ENCODE measurements at places on chromosomes 6 and 20.
A peak's percentile ranks its signal among the peaks of the same experiment; 100 is the strongest.

DNA sequence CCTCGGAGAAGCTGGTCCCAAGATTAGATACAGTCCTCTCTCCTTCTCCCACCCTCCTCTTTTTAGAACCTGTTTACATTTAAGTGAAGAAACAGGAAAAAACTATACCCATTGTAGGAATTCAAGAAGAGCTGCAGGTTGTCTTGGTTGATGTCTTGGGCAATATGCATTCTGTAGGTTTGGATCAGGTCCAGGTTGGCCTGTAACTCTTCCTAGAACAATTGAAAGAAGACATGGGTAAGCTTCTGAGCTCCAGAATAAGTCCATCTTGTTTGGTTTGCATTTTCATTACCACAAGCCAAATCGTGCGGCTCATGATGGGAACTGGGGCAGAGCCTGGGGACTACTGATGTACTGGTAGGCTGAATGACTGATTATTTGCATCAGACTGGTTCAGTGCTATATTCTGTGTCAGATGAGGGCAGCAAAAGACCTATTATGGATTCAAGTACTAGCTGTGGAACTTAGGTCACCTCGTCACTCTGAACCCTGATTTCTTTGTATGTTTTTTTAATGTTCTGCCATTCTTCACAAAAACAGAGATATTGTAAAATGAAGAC, 20.3 kb upstream of the SLA2 start:
- no peak for DNase-seq

GRCh38 chr20:3894796-3895195, 5.6 kb downstream of the PANK2 start:
- DNase-seq, result no peak

DNA sequence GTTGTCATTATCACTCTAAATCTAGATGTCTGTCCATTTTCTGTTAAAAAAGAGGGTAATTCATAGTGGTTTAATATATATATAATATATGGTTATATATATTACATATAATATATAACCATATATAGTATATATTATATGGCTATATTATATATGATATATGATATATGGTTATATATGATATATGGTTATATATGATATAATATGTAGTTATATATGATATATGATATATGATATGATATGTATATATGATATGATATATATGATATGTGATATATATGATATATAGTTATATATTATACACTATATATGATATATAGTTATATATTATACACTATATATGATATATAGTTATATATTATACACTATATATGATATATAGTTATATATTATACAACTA, 8.6 kb downstream of the OR2A4 start:
- DNase-seq, result no peak

DNA sequence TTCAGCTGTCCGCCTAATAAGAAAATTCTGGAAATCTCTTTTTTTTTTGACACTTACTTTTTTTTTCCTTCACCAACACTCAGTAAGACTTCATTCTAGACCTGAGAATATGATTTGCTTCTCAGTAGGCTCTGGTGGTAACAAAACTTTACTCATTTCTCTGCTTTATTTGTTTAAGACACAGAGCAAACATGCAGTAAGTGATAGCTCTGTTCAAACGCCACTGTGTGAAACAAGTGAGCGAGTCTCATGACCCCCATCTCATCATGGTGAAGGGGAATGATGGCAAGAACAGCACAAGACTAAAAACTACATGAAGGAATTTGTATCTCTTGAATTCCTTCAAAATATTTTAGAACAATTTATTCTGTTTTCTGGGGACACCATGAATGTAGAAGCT, 541.6 kb upstream of the POU3F2 start:
- no peak for DNase-seq

- DNase-seq, result no peak
Measured at GRCh38 chr6:85460921-85461797, 11.3 kb downstream of the NT5E start.

DNA sequence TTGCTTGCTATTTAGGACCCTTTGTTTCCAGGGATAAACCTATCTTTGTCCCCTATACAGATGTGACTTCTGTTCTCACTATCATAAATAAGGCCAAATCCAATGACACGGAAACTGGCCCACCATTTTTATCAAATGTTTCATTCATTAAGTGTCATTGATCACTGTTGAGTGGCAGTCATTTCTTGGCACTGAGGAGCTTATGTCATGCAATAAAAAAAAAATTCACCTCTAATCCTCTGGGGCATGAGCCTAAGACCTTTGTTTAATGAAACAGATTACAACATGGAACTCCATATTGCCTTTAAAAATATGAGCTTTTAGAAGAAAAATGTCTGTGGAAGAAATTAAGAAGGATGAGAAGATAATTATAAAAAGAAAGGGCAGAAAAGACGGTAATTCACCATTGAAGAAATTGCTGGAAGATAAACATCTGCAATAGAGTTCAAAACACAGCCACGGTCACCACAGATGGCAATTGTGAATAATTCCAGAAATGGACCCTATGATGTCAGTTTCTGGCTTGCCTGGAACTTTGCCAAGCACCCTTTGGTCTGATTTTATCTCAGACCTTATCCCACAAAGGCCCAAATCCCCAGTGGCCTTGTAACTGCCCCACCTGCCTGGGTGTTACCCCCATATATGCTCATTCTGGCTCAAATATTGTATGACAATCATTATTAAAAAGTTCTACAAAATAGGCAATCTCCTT, 91.1 kb downstream of the DST start:
- no peak for DNase-seq

DNA sequence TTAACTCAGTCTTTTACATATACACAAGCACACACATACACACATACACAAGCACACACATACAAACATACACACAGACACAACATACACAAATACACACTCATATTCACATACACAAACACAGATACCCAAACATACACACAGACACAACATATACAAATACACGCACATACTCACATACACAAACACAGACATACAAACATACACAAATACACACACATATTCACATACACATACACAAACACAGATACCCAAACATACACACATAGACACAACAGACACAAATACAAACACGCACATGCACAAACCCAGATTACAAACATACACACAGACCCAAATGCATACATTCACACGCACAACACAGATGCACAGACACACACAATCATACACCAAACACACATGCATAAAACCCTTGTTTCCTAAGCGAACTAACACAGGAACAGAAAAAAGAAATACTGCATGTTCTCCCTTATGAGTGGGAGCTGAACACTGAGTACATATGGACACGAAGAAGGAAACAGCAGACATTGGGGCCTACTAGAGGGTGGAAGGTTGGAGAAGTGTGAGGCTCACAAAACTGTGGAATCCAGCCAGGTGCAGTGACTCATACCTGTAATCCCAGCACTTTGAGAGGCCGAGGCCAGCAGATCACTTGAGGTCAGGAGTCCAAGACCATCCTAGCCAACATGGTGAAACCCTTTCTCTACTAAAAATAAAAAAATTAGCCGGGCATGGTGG, 34.2 kb downstream of the PIM1 start:
- no peak for DNase-seq

DNA sequence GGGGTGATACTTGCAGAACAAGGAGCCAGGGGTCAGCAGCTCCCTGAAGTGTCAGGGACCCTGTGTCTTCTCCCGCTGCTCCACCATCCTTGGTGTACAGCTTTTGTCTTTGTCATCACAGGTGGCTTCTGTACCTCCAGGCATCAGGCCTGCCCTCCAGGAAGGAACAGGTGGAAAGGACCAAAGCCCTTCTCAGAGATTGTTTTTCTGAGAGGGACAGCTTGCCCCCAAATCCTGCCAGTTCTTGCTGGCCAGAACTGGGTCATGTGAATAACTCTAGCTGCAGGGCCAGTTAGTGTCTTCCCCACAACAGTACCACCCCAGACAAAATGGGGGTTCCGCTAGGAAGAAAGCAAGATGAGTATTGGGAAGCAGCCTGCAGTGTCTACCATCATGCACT, 31.4 kb downstream of the SNPH start:
- no peak for DNase-seq

DNA sequence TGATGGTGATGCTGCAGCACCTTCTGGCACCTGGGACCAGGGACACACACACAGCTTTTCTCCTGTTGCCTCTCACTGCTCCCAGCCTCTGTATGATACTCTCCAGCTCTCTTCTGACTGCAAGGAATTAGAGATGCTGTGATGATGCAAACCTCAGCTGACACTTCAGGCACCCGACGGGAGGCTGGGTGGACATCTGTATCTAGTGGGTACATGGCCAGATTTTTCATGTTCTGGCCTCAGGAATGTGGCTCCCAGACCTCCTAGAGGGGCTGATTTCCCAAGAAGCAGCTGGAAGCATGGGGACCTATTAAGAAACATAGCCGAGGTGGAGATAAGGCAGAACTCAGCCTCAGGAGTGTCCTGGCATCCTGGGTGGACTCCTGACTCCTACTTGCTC, 6.8 kb upstream of the EPB41L1 start:
- no peak for DNase-seq

DNA sequence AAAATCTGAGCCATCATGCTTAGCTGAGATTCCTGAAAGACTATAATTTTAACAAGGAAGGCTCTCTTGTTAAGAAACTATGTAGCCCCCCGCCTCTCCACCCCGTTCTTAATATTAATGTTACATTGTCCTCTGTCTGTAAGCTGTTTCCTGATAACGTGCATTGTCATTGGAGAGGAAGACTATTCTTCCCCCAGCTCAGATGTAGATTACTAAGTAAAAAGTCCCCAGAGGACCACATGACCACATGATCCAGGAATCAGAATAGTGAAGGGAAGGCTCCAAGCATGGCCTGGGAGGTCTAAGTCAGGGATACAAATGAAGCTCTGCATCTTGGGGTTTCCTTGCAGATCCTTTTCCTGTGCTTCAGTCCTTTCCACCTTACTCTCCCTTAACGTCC, 106.4 kb downstream of the JARID2 start:
- no peak for DNase-seq

DNA sequence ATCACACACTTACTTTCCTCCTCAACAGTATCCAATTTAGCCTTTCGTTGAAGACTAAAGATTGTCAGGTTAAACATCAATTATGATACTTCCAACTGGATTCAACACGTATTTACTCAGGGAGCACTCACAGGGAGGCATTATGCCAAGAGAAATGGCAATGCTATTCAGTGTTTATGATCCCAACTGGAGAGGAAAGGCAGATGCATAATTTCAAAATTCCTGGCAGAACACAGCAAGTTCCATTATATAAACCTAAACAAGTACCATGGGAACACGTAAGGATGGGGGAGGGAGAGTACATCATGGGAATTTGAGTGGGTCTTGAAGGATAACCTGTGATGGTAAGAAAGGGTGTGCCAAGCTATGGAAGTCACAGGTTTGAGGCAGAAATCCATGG, 112.7 kb downstream of the ISM1 start:
- DNase-seq, result no peak

DNA sequence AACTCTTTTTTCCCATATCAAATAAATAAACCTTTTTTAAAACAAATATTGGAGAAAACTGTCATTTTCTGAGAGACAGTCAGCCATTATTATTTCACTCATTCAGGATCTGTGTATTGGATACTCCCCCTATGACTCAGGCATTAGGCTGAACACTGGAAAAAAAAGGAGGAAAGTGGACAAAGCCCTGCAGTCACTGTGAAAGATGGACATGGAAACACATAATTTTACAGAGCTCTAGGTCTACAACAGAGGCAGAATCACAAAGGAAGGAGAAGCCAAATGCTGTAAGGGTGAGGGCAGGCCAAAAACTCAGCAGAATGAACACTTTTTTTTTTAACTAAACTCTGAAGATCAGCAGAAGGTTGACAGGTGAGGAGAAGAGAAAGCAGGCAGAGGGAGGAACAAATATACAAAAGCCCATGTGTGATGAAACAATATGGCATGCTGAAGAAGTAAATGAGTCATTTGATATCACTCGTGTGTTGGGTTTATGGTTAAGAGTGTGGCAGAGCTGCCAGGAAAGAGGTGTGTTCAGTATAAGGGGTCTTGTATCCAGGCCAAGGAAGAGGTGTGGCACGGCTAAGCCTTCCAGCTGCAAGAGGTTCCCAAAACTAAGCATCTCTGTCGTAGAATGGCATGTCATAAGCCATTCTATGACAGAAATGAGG, 39.1 kb downstream of the EPB41L2 start:
- DNase-seq, result no peak

- DNase-seq, result no peak
Measured at GRCh38 chr6:169109411-169110220, 144.0 kb downstream of the THBS2 start.

- no peak for DNase-seq
Measured at GRCh38 chr20:57712851-57713504, 3.2 kb upstream of the PMEPA1 start.

DNA sequence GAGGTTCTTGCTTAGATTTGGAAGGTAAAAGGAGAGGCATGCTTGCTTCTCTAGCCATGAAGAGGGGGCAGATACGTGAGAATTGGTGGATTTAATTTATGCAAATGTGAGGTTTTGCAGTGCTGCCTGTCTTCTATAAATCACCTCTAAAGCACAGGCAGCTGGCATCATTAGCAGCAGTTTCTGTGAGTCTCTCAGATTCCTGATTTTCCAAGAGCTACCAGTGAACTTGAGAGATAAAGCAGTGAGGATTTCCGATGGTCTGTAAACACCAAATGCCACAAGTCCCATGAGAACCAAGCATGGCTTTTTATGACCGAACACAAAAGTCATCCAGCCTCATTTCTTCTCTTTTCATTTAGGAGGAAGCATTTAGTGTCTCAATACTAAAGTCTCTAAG, 3.2 kb upstream of the SIRPB2 start:
- DNase-seq, result no peak

DNA sequence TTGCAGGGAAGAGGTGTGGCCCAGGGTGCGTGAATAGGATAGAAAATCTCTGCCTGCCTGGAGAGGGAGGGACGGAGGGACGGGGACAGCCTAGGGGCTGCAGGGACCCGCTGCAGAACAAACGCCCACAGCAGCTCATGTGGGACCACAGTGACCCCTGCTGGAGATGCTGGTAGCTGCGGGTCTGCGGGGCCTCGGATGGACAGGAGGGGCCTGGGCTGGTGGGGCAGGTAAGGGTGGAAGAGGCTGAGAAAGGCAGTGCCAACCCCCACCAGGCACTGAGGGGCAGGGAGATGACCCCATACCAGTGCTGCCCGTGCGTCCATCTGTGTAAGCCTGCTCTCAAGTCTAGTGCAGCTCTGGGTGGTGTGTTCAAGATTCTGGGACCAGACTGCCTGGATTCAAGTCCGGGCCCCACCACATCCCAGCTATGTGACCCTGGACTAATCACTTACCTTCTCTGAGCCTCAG, 39.4 kb downstream of the KIAA1755 start:
- DNase-seq, result peak; percentile 83

DNA sequence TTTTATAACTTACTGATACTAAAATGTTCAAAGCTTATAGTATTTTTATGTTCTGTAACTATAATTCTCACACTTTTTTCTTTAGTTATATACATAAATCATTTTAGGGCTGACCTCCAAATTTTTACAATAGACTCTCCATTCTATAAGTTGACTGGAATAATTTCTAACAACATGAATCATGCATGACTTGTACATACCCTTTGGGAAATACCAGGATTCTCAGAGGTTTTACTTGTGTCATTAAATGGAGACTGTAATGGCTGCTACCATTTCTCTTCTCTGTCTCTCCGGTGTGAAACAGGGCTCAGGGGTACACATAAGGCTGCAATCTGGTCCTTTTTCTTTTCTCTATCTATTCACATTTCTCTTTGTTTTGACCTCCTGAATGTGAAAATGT, 222.2 kb upstream of the FLRT3 start:
- DNase-seq, result no peak

- no peak for DNase-seq
Measured at GRCh38 chr6:41997456-41997855, 52.9 kb upstream of the TAF8 start.

GRCh38 chr6:3340358-3340802, 81.6 kb downstream of the PSMG4 start:
- no peak for DNase-seq

Measured in H54 (cell line).